ENCODE measurements at places on chromosomes 1 and 21. TPM values are rescaled to one million over a fixed set of nuclear protein-coding genes. Genes with fewer than 3 reads are reported as not detected.

GRCh38 chr1:41626146-41626545 is 141.7 kb upstream of the EDN2 start:
- DNase-seq, result no peak
- no peaks in the 10 kb centered on the region for H3K27me3 ChIP-seq
- H3K4me1 ChIP-seq, result peaks cover 8% of the 10 kb centered on the region
- no peak overlapping the region for H3K4me3 ChIP-seq

- H3K4me3 ChIP-seq, result no peak overlapping the region
- peaks cover 70% of the 10 kb centered on the region for H3K4me1 ChIP-seq
- no peak for DNase-seq
- H3K27me3 ChIP-seq, result no peaks in the 10 kb centered on the region
- peak overlapping the region; percentile 90 for H3K27ac ChIP-seq
- H3K36me3 ChIP-seq, result no peaks in the 10 kb centered on the region
Measured at GRCh38 chr1:234874291-234875288, 254.0 kb downstream of the TOMM20 start.

The RAB3B gene
- 1.2 TPM for total RNA-seq

The PIK3R3 gene
- total RNA-seq, result 36.3 TPM

The C1orf74 gene
- 1.7 TPM for total RNA-seq

The FCER1G gene
- total RNA-seq, result 0.77 TPM

GRCh38 chr1:169546087-169546995 is 39.9 kb downstream of the F5 start:
- no peak overlapping the region for H3K4me3 ChIP-seq
- peaks cover 3% of the 10 kb centered on the region for H3K27me3 ChIP-seq
- H3K4me1 ChIP-seq, result no peaks in the 10 kb centered on the region
- H3K36me3 ChIP-seq, result no peaks in the 10 kb centered on the region
- peak; percentile 50 for DNase-seq

DNA sequence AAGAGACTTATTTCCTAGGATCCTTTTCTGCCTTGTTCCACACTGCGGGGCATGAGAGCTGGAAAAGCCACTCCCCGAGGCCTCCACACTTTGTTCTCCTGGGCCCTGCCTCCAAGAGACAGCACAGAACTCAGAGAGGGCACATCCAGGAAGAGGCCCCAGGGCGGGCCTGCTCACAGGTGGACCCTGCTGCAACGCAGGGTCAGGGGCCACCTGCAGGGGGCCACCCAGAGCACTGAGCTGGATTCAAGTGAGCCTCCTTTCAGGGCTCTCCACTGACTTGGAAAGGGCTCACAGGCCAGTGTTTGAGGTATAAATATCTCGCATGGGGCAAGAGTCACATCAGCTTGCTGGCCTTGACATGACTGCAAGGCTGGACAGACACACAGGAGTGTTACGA is 4.8 kb downstream of the RGS16 start:
- no peak overlapping the region for H3K27ac ChIP-seq
- H3K36me3 ChIP-seq, result no peaks in the 10 kb centered on the region
- DNase-seq, result no peak
- peaks cover 11% of the 10 kb centered on the region for H3K27me3 ChIP-seq

The TBX19 gene
- total RNA-seq, result 2.2 TPM

GRCh38 chr1:241744591-241744990 is 92.5 kb downstream of the WDR64 start:
- H3K27ac ChIP-seq, result no peak overlapping the region
- H3K4me1 ChIP-seq, result no peaks in the 10 kb centered on the region
- no peak for DNase-seq
- no peaks in the 10 kb centered on the region for H3K36me3 ChIP-seq
- no peaks in the 10 kb centered on the region for H3K27me3 ChIP-seq

- H3K4me3 ChIP-seq, result no peak overlapping the region
- peaks cover 11% of the 10 kb centered on the region for H3K4me1 ChIP-seq
- H3K27me3 ChIP-seq, result no peaks in the 10 kb centered on the region
- DNase-seq, result no peak
- H3K36me3 ChIP-seq, result no peaks in the 10 kb centered on the region
Measured at GRCh38 chr1:7473223-7474142, 297.6 kb upstream of the VAMP3 start.

DNA sequence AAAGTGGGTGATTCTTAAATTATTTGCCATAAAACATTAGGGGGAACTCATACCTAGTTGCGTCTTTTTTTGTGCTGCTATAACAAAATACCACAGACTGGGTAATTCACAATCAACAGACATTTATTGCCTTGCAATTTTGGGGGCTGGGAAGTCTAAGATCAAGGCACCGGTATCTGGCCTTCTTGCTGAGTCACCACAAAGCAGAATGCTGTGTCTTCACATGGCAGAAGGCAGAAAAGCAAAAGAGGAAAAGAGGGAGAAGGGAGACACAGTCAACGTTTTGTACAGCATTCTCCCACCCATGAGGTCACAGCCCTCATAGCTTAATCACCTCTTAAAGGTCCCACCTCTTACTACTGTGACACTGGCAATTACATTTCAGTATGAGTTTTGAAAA is 291.0 kb downstream of the CHRM3 start:
- H3K4me1 ChIP-seq, result no peaks in the 10 kb centered on the region
- H3K36me3 ChIP-seq, result no peaks in the 10 kb centered on the region
- DNase-seq, result no peak
- no peak overlapping the region for H3K4me3 ChIP-seq
